Umbilical cord (tissue), 2 donors: ENCODE measurements at places on chromosomes 7 and 10. TPM values are rescaled to one million over a fixed set of nuclear protein-coding genes. Genes with fewer than 3 reads are reported as not detected.

DNA sequence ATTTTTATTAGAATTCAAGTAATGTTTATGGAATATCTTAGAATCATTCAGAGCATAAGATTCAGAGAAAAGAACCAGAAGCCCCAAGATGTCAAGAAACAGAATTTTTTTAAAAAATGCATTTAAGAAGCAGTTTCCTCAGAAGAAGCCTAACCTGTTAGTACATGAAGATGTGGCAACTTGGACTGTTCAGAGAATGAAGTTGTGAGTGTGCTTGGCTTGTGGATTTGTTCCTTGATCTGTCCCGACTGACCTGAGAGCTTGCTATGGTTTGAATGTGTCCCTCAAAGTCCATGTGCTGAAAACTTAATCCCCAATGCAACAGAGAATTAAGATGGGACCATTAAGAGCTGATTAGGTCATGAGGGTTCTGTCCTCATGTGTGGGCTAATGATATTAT, 13.8 kb upstream of the AFAP1L2 start:
- DNase-seq = no peak

DNA sequence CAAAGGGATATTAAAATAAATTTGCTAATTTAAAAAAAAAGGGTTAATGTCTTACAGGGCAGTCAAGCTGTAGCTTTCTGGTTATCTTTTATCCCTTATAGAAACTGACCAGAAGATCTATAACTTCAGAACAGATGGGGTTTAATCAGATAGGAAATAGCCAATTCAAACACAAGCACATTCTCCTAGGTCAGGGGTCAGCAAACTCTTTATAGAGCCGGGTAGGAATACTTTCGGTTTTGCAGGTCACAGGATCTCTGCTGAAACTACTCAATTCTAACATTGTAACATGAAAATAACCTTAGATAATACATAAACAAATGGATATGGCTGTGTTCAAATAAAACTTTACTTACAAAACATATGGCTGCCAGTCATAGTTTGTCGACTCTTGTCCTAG, 479.8 kb downstream of the ADRA2A start:
- DNase-seq = no peak

DNA sequence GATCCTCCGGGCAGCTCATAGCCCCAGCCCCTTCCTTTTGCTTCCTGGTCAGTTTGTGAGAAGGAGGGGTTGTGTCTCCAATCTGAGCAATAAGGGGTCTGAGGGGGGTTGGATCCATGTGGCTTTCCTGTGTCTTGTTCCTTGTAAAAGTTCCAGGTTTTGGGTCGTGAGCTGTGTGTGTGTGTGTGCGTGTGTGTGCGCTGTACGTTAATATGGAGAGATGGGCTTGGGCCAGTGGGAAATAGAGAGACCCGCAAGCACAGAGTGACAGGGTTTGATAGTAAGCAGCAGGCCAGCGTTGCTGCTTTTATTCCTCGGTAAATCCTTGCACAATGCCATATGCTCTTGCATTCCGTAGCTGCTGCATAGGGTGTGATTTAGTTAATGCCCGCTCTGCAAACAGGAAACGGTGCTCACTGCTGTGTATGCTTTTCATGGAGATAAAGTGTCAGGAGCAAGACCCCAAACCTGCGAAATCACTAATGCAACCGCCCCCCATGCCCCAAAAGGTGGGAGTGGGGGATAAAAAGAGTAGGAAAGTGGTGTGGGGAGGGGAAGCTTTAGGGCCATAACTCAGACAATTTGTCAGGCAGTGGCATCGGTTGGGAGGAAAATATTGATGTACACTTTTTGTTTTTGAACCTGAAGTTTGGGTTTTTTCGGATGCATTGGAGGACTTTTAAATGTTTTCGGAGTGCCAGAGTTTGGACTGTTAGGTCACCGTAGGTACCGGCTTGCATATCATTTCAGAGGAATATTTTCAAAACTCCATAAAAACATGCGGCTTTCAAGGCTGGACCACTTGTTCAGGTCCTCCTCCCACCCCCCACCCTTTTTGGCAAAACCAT, 108.7 kb downstream of the TCF7L2 start:
- peak; percentile 91 for DNase-seq

DNA sequence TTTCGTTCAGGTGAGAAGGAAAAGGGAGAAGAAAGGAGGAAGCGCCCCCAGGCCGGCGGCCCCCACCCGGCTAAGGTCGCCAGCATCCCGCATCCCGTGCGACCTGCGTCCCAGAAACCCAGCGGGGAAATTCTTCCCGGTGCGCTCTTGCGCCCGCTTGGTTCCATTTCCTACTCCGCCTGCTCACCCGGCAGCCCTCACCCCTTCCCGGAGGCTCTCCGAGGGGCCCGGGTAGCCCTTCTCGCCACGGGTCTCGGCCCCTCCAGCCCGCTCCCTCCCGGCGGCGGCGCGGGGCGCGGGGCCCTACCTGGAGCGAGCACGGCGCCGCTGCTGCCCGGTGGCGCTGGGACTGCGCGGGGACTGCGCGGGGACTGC, at the start of gene PRKCQ:
TSS of gene PRKCQ (minus strand) at position 373 of the 375 bp plus-strand sequence. CDS start 65,141 bp downstream, outside the sequence.
- peak; percentile 4 for DNase-seq

Gene DENND2A
- total RNA-seq = 6.3 TPM

Gene TAS2R4
- total RNA-seq = 4.1 TPM
